ENCODE measurements at places on chromosomes 7 and 10.

GRCh38 chr7:137696376-137696775 lies 150.4 kb downstream of the DGKI start:
- DNase-seq, result no peak

GRCh38 chr7:5634107-5634950 lies 147.1 kb downstream of the RNF216 start:
- DNase-seq, result no peak

DNA sequence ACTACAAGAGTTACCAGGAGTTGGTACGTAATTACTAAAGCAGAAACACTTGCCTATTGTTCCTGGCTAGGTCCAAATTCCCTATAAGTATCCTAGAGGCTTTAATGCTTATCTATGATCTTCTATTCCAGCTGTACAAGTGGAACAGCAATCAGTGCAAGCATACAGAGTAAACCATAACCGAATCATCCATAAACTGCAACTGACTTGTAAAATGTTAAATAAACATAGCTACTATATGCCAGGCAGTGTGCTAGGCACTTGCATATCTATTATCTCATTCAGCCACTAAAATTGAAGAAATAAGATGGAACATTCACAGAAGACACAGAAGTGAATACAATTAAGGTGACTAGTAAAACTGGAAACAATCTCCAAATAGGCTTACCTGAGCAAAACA lies 55.7 kb downstream of the IRF5 start:
- DNase-seq, result no peak

DNA sequence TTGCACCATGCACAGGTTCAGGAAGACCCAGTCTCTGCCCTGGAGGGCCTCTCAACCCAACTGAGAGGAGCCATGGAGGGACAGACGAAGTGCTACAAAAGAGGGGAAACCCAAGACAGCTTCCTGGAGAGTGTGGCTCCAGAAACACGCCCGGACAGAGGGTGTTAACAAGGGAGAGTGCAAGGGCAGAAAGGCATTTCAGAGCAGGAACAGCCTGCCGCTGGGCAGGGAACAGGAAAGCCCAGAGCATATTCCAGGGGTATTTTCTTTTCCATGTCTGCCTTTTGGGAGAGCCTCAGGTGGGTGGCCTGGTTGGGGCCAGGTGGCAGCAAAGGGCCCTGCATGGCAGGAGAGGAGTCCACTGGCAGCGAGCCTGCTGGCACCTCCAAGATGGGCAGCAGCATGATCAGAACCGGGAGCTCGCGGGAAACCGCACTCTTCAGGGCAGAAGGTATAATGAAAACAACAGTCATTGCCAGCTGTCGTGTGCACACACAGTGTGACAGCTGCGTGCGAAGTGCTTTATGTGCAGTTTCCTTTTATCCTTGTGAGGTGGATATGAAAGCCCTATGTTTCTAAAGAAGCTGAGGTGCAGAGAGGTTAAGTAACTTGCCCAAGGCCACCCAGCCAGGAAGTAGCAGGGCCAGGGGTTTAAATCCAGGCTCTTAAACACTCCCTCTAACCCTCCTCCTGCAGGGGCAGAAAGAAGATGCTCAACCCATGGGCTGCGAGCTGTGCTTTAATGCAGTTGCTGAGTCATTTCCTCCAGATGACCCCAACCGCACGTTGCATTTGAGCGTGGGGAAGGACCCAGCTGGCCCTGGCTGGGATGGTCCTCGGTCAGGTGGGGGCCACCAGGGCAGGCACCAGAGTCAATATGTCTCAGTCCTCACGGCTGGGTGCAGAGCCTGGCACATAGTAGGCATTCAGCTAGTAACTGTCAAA lies 128.6 kb downstream of the OAT start:
- no peak for DNase-seq

- no peak for DNase-seq
Measured at GRCh38 chr10:69768386-69768785, 33.3 kb upstream of the COL13A1 start.

DNA sequence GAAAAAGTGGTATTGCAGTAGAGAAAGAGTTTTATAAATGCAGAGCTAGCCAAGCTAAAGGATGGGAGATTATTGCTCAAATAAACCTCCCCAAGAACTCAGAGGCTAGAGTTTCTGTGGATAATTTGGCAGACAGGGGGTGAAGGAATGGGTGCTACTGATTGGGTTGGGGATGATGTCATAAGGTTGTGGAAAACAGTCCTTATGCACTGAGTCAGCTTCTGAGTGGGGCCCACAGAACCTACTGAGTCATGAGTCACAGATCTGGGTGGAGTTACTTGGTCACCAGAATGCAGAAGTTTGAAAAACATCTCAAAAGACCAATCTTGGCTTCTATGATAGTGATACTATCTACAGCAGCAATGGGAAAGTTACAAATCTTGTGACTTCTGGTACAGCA lies 1146.7 kb downstream of the TYW1 start:
- DNase-seq, result no peak

DNA sequence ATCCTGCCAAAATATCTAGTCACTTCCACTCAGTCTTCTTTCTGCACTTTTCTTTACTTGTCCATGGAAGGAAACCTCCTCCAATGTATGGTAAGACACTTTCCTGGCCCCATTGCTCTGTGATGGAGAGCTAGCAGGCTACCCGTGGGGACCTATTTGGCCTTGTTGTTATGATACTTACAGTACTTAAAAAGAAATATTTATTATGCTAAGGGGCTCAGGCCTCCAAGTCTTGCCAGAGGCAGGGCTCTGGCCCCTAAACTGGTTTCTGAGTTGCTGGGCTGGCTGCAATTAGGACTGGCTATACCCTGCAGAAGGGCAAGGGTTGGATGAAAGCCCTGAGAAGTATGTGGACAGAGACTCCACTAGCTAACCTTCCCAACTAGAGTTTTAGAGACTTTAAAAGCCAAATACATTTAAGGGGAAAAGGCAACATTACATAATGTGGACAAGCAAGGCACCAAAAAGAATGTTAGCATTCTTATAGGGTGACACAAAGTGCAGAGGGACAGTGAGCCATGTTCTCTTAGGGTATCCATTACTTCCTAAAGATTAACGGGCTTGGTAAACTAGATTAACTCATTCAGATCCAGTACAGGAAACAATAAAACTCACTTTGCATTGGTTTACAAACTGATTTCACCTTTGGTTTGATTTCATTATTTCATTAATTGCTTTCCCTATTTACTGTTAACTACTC lies 84.9 kb upstream of the INHBA start:
- no peak for DNase-seq

- DNase-seq, result no peak
Measured at GRCh38 chr10:113006656-113007342, 56.8 kb downstream of the TCF7L2 start.

DNA sequence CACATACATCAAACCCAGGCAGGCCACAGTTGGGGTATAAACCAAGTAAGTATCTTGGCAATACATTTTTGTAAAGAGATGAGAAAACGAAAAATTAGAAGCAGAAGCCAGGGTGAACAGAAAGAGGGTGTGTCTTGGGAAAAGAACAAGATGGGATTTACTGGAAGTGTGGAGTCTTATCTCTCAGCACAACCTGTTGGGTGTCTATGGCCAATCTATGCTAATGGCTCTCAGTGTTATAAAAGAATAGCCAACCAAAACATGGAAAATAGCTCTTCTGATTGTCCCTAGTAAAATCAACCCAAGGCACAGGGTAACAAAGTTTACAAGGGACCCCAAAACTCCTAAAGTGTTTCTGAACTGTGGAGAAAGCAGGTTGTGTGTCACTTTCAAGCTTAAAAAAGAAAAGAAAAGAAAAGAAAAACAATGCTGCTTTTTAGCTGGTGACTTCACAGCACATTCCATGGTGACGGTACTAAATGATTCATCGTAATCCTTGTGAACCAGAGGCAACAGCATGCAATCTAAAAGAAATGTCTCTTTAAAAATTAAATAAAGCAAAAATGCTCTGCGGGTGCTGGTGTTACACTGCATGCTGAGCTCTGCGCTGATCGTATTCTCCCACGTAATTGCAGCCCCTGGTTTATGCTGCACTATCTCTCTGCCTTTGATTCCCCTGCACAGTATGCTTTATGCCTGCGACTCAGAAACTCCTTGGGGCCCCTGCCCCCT lies 100.8 kb downstream of the C10orf90 start:
- no peak for DNase-seq

GRCh38 chr10:114631666-114632417 lies 26.2 kb downstream of the ABLIM1 start:
- DNase-seq, result no peak

DNA sequence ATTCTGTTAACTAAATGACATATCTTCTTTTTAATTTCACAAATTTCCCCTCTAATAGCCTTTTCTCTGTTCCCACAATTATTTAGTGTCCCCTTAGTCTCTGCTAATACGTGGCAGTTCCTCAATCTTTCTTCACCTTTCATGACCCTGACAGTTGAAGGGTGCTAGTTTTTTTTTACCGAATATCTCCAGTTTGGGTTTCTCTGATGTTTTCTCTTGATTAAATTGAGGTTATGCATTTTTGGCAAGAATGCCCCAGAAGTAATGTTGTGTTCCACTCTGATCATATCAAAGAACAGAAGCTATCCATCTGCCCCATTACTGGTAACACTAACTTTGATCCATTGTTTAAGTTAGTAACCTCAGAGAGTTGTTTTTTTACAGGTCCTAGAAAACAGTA lies 133.6 kb upstream of the ASAH2 start:
- no peak for DNase-seq

DNA sequence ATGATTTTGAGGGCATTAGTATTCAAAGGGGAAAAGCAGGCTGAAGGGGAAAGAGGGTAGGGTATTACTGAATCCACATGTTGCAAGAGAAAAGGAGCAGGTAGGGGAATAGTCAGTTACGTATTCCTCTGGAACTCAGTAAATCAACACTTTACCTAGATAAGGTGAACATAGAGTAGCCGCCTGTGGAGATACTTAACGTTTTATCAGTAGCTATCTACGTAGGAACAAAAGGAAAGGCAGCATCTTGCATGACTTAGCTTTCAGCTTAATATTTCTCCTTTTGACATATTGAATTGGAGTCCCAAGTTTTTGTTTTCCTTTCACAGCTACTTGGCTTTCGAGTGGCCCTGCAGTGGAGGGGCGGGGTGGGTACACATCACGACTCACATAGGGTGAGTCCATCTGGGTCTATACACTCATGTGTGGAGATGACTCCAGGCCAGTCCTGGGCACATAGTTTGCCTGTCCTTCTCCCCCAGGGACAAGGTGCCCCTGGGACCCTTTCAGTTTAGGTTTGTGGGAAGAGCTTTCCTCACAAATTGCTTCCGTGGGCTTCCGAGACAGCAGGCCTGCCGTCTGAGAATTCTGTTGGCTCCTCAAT lies 48.1 kb downstream of the CCNY start:
- DNase-seq, result no peak

DNA sequence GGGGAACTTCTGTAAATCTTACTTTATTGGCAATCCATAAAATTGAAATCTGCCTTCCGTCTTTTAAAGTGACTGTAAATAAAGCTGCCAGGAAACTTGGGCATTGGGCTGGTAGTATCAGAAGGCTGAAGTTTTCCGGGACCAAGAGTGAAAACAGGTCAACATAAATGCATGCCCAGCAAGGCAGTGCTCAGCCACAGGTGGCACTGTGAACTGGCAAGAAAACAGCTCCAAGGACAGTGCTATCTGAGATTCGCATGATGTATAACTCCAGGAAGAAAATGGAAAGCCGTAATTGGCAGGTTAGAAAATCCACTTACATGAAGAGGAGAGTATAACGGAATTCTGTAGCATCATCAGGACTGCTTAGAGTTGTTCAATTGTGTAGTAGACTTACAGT lies 1.9 kb upstream of the INSYN2A start:
- DNase-seq, result no peak

DNA sequence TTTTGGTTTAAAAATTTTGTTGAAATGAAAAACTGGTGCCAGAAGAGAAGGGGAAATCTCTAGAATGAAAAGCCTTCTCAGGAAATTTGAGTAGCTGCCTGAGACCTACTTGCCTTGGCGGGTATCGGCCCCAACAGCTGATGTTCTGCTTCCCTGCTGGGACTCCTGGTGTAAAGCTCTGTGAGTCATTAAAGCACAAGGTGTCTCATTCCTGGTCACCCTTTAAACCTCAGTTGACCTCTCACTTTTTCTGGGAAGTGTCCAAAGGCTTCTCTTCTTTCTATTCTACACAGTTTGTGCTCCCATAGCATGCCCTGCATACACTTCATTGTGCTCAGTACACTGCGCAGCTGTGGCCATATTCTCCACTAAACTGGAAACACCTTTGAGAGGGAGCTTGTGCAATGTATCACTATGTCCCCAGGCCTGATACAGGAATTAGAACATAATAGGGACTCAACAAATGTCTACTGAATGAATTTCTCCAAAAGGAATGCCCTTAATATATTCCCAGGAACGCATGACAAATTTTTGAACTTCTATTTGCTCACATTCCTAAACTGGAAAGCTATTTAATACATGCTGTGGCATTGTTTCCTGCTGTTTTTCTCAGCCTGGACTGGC lies 303.9 kb downstream of the SDHAF3 start:
- no peak for DNase-seq

- no peak for DNase-seq
Measured at GRCh38 chr7:76278540-76278939, 23.9 kb upstream of the HSPB1 start.

DNA sequence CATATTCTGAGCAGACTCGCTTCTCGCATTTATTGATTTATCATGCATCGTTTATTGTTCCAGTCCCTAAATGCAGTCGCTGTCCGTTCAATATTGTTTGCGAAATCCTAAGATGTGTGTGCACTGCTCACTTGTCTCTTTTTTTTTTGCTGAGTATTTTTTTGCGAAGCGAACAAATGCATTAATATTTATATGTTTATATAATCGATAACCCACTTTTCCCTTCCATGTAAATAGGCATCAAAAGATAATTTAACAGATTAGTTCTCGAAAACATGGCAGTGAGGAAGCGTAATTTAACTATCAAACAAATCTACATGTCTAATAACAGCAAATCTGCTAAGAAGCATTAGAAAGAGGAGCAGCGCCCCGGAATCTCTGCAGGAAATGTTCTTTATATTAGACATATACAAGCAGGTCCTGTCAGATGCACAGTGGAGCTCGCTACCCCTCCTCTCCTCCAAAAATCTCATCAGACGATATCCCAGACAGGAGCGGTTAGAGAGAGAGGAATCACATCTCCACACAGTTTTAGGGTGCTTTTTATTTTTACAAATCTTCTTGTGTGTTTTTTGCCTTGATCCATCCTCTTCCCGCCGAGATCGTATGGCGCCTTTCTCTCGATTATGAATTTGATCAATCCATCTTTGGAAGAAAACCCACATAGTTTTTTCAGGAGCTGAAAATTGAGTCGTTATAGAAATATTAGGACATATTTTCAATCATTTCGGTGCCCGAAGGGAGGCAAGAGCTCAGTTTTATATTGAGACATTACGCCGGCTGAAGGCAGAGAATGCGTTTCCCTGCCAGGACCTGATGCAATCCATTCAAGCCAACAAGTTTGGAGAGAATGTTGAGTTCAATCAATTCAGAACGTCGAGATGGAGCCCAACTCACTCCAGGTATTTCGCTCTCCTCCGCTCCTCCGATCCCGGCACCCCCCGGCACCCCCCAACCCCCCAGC lies at the start of gene ARID5B:
TSS of gene ARID5B (plus strand) at position 871 of the 964 bp plus-strand sequence. CDS start at position 882, 11 bp downstream.
- DNase-seq, result no peak

GRCh38 chr7:11579141-11579540 lies 252.9 kb downstream of the THSD7A start:
- no peak for DNase-seq

GRCh38 chr10:61332581-61332980 lies 120.6 kb downstream of the TMEM26 start:
- no peak for DNase-seq
